ENCODE measurements at places on chromosomes 7 and 10. TPM values are rescaled to one million over a fixed set of nuclear protein-coding genes. Genes with fewer than 3 reads are reported as not detected.

DNA sequence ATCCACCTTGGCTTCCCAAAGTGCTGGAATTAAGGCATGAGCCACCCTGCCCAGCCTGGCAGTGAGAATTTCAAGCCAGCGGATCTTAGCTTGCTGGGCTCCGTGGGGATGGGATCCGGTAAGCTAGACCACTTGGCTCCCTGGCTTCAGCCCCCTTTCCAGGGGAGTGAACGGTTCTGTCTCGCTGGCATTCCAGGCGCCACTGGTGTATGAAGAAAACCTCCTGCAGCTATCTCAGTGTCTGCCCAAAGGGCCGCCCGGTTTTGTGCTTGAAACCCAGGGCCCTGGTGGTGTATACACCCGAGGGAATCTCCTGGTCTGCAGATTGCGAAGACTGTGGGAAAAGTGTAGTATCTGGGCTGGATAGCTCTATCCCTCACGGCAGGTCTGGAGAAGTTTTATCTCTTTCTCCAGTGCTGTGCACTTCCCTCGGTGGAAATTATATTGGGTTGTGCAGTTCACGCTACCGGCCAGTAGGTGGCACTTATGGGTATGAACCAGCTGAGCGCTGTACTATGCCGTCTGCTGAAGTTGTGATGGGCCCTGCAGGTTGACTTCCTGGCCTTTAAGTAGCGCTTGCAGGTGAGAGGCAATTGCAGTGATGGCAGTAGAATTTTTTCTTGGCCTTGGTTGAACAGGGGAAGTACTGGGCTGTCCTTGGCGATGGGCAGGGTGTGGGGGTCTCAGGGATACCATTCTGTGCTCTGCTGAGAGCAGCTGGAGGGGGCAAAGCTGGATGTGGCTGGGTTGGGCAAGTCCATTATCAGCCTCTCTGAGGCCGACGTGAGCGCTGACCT, 138.0 kb upstream of the MTPN start:
- no peak overlapping the region for H3K4me3 ChIP-seq
- no peak overlapping the region for H3K27ac ChIP-seq
- no peaks in the 10 kb centered on the region for H3K27me3 ChIP-seq

DNA sequence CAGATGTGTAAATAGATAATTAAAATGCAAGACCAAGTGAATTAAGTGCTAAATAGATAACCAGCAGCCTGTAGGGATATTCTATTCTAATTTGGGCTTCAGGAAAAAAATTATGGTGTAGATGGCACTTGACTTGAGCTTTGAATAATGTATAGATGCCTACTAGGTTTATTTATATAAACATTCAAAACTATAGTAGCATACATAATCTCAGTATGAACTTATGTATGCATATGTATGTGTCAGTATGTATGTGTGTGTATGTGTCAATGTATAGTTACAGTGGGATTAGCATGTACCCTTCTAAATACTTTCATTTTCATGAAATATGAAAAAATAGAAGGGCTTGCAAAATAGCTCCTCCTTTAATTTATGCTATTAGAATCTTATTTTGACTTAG, 207.3 kb upstream of the PPP1R3A start:
- no peaks in the 10 kb centered on the region for H3K27me3 ChIP-seq
- H3K36me3 ChIP-seq = no peaks in the 10 kb centered on the region
- DNase-seq = no peak
- no peak overlapping the region for H3K27ac ChIP-seq

- no peaks in the 10 kb centered on the region for H3K27me3 ChIP-seq
- H3K4me3 ChIP-seq = no peak overlapping the region
- H3K36me3 ChIP-seq = no peaks in the 10 kb centered on the region
- no peak for DNase-seq
These were observed 23.4 kb downstream of the SMURF1 start for GRCh38 chr7:99120501-99120900.

DNA sequence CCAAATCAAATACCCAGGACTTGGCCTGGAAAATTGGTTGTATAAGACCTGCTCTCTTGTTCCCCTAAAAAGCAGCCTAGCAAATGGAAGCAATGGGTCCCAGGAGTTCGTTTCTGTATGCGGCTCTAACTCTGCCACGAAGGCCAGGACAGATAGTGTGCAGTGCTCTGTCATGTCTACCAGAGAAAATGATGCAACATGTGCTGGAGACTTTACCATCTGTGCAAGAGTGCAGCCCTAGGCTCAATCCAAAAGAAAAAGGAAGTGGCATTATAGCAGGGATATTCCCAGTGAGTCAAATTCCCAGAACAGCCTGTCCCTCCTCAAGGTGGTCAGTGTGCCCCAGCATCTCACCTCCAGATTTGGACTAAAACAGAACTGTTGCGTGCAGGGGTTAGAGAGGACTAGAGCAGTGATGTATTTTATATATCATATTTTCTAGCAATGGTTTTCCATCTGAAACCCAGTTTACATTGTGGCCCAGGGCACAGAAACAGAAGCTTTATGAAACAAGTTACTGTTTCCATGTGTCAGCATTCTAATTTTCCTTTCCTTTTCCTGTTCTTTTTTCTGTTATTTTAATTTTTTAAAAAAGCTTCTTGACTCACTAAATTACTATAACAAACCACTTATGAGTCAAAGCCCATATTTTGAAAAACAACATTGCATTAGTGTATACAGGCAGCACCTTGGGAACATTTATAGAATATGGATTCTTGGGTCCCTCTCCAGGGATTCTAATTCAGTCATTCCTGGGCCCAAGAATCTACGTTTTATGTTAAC, 311.2 kb downstream of the RNLS start:
- DNase-seq = no peak
- H3K4me1 ChIP-seq = no peaks in the 10 kb centered on the region
- H3K27ac ChIP-seq = no peak overlapping the region

DNA sequence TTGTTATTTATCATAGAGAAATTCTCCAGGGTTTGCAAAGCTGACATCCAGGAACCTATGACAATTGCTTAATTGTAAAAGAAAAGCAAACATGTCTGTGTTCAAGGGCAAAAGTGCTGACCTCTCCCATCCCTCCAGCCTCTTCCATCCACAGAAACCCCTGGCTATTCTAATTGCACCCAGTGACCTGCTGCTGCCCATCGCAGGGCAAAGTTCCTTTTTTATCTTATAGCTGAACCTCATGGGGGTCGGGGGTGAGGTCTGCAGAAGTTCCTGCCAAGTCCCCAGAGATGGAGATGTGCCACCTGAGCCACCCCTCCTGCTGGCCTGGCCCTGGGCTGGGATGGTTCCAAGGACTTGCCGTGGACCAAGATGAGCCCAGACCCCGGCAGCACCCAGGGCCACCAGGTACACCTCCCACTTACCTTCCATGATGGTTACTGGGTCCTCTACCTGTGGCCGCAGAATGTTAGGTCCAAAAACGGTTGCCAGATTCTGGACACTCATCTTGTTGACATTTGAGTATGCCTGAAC, 146.5 kb downstream of the MAPK8 start:
- no peak overlapping the region for H3K27ac ChIP-seq
- no peak for DNase-seq
- no peaks in the 10 kb centered on the region for H3K27me3 ChIP-seq
- H3K4me3 ChIP-seq = no peak overlapping the region
- H3K4me1 ChIP-seq = no peaks in the 10 kb centered on the region
- no peaks in the 10 kb centered on the region for H3K36me3 ChIP-seq

DNA sequence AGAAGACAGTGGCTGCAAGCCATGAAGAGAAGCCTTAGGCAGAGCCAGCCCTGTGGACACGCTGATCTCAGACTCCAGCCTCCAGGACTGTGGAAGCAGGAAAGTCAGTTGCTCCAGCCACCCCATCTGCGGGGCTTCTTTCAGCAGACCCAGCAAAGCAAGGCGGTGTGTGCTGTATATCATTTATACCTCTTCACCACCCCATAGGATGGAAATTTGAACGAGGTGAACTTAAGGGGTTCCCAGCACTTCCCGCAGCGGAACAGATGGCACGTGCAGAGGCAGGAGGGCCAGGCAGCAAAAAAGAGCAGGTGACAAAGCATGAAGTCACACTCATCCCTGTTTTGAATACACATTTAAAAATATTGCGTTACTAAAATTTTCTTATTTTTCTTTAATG, 159.4 kb downstream of the ADARB2 start:
- H3K4me1 ChIP-seq = no peaks in the 10 kb centered on the region
- no peak for DNase-seq
- H3K4me3 ChIP-seq = no peak overlapping the region
- no peaks in the 10 kb centered on the region for H3K27me3 ChIP-seq

Gene SEC24C
- 60.2 TPM for total RNA-seq

Gene IGF2BP3
- 0.34 TPM for total RNA-seq
